GM13977 (cell line): ENCODE measurements at places on chromosomes 5 and 9.
A peak's percentile ranks its signal among the peaks of the same experiment; 100 is the strongest.

GRCh38 chr5:56763711-56764466 lies 51.5 kb upstream of the MAP3K1 start:
- no peak for DNase-seq

GRCh38 chr5:31561946-31562345 lies 29.8 kb downstream of the C5orf22 start:
- no peak for DNase-seq

GRCh38 chr5:112885001-112885400 lies 23.9 kb downstream of the SRP19 start:
- no peak for DNase-seq

DNA sequence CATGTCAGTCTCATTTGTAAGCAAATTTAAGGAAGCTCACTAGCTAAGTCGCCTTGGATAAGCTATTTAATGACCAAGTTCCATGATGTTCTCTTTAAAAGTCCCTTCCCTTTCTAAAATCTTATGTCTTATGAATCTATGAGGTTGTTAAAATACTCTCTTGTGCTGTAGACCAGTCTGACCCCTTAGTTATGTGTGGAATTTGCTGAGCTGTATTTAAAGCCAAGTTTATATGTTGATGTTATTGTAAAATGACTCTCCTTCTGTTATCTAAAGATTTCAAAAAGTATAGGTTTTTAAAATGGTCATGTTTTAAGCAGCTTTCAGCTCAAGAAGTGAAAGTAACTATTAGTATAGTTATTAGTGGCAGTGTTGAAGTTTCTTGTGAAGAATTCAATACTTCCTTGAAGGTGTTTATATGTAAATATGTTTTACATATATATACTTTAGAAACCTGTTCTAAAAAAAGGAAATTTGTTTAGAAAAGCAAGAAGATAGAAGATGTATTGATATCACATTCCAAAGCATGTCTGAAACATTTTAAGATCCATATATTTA lies 92.2 kb downstream of the CDC42SE2 start:
- no peak for DNase-seq

GRCh38 chr5:157820593-157821252 lies 38.2 kb downstream of the CLINT1 start:
- DNase-seq: peak; percentile 18

DNA sequence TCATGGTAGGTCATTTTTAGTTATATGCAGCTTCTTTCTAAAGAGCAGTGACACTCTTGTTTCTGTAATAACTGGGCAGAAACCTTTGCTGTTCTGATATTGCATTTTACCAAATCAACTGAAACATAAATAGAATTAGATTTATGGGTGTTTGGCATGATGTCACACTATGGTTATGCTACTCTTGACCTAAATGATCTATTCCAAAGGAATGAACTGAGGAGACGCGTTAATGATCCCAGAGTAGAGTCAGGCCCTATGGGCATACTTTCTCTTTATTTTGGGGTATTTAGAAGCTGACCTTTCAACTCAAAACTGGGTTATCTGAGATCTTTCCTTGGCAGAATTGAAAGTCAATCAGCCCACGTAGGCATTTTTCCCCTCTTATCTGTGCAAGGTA lies 146.8 kb upstream of the ADAMTSL1 start:
- DNase-seq: no peak

GRCh38 chr9:36207016-36207415 lies 16.3 kb downstream of the CLTA start:
- DNase-seq: no peak

DNA sequence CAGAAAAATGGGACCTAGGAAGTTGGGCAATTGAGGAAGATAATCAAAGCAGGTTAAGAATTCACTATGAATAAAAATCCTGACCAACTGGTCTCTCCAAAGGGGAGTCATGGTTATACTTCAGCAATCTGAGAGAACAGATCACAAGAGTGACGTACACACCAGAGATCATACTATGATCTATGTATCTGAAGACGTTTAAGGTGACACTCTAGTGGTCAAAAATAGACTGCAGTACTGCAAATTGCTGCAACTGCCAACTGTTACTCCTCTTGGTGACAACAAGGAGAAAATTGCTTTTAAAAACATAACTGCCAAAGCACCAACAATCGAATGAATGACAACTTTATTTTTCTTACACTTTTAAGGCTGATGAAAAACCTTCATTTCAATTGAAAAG lies 4.9 kb downstream of the AK6 start:
- no peak for DNase-seq

DNA sequence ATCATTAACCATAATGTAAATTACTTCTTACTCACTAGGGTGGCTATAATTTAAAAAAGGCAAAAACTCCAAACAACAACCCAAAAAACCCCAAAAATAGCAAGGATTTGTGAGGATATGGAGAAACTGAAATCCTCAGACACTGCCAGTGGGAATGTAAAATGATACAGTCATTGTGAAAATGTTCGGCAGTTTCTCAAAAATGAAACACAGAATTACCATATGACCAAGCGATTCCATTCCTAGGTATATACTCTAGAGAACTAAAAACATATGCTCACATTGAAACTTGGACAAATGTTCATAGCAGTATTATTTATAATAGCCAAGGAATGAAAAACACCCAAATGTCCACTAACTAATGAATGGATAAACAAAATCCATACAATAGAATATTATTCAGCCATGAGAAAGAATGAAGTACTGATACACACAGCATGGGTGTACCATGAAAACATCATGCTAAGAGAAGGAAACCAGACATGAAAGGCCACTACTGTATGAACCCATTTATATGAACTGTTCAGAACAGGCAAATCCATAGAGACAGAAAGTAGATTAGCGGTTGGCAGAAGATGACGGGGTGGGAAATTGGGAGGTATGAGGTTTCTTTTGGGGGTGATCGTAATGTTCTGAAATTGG lies 119.1 kb downstream of the MAPKAP1 start:
- DNase-seq: no peak

DNA sequence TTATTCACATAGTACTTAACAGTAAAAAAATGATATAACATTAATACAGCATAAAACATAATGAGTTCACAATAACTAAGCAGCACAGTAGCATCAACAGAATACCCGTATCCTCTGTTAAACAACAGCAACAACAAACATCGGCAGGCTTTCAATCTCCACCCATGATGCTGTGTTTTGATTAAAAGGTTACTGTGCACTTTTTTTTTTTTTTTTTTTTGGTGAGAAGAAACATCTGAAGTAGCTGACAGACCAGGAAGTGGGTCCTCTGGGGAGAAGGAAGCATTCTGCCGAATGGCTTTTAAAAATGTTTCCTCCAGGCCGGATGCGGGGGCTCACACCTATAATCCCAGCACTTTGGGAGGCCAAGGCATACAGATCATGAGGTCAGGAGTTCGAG lies 282.3 kb downstream of the EPB41L4A start:
- no peak for DNase-seq

DNA sequence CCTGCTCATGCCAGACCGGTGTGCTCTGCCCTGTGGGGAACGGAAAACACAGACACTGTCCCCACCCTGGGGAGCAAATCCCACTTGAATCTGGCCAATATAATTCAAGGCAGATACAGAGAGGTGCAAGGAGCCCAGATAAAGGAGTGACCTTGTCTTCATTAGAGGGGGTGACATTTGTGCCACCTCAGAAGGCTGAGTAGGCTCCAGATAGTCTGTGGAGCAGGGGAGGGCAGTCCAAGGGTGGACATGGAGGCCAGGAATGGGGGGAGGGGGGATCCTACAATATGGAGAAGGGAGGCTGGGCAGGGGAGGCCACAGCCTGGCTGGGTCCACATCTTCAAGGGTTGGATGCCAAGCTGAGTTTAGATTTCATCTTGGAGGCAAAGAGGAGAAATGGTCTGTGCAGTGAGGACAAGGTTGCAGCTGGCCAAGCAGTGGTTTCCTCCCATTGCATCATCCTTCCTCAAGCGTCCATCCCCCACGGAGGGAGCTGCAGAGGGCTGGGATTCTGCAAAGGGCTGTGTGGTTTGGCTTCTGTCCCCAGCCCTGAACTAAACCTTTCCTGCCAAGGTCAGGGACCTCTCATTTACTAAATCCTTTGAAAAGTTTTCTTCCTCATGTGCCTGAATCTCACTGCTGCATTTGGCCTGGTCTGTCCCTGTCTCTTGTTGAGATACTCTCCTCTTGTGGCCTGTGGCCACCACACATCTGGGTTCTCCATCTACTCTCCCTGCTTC lies 60.1 kb downstream of the GALNT12 start:
- DNase-seq: no peak

DNA sequence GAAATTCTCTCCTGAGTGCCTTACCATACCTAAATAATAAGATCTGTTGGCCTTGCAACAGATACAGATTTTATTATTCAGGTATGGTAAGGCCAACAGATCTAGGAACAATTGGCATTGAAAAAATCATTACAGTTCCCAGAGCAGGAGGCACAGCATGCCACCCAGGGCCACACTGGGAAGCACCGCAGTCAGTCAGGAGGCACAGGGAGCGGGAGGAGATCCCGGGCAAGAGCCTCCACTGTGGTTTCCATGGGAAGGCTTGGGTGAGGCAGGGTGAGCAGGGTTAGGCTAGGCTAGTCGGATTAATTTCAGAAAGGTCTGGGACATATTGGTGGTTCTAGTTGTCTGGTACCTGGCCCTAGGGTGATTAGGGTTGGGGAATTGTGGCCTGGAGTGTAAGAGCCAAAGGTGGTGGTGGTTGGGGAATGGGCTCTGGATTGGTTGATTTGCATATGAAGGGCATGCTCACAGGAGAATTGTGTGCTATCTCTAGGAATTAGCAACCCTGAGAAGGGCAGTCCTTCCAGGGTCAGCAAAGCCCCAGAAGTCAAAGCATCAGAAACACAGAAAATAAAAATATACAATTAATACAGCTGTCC lies 111.4 kb downstream of the PDE8B start:
- no peak for DNase-seq

- no peak for DNase-seq
Observed at GRCh38 chr5:109329333-109330237, 80.2 kb downstream of the PJA2 start.

- DNase-seq: no peak
Observed at GRCh38 chr5:99030906-99031440, 102.2 kb upstream of the CHD1 start.
